A549 (cell line): ENCODE measurements at places on chromosomes 3 and 15.

DNA sequence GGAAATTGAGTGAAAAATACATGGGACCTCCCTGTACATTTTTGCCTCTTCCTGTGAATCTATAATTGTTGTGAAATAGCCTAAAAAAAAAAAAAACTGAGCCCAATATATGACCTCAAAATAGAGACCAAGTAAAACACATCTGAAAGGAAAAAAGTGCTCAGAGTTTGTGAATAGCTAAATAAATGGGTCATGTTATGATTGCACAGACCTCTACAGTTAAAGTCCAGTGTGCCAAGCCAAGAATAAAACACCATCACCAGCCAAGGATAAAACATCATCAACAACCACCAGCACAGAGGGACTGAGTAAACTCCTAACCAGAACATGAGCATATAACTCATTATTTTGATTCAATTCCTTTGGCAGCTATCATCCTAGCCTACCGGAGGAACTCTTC, 115.6 kb upstream of the AGTR1 start:
- no peak for DNase-seq

DNA sequence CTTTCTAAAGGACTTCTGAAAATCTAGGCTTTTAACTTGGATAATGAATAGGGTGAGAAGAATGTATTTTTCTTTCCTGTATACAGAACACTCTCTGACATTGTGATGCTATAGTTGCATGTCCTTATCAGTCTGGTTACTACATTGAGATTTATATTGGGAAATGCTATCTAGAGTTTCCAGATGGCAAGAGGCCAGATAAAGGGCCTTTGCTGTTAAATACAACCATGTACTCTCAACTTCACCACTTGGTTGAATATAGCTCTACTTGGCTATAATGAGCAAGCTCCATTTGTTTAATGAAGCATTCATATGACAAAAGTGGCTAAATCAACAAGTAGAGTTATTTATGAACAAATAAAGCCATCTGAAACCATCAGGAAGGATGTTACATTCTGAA, 91.0 kb downstream of the IGSF11 start:
- no peak for DNase-seq

GRCh38 chr3:63963496-63963895, 51.3 kb upstream of the SCAANT1 start:
- no peak for DNase-seq

- DNase-seq = no peak
These were observed 15.3 kb downstream of the OR4F15 start for GRCh38 chr15:101827257-101827656.

DNA sequence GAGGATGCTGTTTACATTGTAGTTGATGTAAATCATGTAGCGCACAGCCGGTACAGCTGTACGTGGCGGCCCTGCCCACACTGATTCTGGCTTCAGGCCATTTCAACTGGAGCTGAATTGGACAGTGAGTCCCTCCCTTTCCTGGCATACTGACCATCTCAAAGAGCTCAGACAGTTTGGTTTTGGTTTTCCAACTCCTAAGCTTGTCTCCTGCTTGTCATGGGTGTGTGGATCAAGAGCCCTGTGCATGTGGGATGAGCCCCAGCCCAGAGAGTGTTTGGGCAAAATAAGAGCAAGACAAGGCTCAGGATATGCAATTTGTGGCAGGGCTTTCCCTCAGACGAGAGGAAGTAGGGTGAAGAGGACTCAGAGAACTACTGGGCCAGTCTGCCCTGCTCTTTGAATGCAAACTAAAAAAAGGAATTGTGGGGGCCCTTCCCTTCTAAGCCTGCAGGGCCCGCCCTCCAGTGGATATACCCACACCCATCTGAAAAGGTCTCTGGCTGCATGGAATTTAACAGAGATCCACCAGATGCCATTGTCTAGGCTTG, 13.3 kb downstream of the ITGA11 start:
- no peak for DNase-seq

GRCh38 chr3:41681479-41681878, 280.4 kb downstream of the ULK4 start:
- DNase-seq = peak; percentile 64

- peak; percentile 30 for DNase-seq
These were observed 7.9 kb upstream of the SRP14 start for GRCh38 chr15:40046721-40047414.

DNA sequence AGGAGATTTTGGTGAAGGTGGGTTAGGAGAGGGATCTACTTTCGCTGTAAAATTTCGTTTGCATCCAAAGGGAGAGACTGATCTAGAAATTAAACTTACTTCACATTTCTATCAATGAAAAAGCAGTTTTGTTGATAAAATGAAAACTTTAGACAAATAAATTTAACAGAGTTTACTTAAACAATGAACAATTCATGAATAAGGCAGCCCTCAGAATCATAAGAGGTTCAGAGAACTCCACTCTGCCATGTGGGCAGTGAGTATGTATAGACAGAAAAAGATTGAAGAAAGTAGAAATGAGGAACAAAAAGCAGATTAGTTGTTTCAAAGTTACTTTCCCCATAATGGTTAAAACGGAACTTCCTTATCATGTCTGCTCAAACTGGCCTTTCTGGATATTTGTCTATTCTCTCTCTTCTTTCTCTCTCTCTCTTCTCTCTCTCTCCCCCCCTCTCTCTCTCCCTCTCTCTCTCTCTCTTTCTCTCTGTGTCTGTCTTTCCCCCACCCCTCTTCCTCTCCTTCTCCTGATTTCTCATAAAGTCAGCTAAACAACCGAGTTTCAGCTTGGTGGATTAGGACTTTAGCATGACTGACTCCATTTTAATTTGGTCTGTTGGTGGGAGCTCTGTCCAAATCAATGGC, 248.9 kb downstream of the TJP1 start:
- no peak for DNase-seq

DNA sequence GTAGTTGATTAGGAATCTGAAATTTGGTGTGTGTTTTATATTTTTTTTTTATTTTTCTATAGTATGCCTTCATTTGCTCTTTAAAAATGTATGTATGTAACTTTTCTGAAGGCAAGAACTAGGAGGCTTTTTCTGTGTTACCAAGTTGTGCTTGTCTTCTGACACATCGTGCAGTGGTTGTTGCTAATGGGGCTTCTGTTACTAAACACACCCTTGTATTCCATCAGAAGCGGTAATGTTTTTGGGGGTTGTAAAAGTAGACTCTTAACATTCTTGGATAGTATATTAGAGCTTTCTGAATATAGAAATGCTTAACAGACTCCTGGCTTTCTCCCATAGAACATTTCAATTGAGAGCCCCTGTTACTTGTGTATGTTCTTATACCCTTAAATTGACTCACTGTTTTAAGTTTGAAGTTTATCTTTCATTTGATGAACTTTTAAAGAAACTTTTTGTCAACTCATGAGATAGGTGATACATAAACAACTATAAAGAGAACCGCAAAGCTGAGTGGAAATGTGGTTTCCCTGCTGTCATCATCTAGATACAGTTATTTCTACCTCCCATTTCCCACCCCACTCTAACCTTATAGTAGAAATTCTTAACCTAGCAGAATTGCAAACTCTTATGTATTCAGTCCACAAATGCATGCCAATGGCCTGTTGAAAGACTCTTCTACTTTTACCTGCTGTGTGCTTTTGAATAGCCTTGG, 2.5 kb downstream of the TIPARP start:
- DNase-seq = no peak

- no peak for DNase-seq
These were observed 25.3 kb downstream of the ACSBG1 start for GRCh38 chr15:78208887-78209645.

GRCh38 chr15:69472562-69472961, 19.9 kb downstream of the RPLP1 start:
- no peak for DNase-seq

DNA sequence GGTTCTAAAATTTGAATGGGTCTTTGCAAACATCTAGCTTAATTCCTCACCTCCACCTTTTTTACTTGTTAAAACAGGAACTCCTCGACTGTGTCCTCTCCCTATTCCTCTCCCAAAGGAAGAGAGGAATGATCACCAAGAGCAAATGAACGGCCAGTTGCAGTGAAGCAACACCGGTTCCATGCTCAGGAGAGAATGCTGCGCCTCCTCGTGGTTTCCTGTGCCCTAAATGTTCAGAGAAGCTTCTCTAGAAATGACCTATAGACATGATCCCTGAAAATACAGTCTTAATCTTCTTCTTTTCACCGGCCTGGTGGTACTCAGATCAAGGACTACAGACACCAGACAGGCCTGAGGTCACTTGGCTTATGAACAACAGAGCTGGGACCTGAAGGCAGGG, 65.1 kb upstream of the GUCA1C start:
- peak; percentile 18 for DNase-seq

DNA sequence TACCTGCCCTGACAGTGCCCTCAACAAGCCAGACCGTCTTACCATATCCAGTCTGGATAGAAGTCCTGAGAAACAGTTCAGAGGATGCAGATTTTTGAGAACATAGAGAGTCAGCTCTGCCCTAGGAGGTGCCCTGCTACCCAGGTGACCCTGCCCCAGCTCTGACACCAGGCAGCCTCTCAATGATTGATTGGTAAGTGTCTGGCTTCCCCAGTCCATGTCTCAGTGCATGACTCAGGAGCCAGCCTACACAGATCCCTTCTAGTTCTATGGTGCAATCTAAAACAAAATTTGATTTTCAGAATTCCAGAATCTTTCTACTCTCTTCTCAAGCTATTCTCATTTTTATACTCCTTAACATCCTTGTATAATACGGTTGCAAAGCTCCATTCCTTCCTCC, 292.1 kb downstream of the VPS13C start:
- no peak for DNase-seq

DNA sequence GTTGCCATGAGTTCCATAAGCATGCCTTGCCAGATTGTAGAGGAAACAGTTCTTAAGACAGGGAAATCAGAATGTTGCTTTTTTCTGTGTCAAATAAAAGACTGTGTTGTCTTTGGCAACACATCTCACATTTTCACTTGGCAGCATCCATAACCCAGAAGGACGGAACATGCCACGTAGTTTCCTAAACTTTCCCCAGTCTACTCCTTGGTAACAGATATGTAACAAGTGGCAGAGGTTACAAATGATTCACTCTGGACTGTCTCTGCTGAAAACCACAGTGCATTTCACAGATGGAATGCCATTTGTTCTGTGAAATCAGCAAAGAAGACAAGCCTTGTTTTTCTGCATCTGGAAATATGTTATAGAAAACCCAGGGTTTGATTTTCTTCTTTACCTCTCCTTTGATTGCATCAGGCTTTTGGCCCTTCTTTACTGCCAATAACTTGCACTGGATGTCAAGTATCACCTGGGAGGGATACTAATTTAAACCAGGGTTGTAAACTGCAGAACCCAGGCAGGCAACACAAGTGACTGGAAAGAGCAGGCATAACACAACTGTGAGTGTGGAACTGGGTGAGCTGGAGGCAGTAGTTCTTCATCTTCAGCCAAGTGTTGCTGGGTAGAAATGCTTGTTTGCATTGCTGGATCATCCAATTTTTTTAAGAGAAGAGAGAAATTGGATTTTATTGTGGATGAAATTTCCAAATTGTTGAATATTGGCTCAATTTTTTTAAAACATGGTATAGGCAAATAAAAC, 124.4 kb upstream of the FOXB1 start:
- no peak for DNase-seq

- no peak for DNase-seq
These were observed 176.4 kb downstream of the APBA2 start for GRCh38 chr15:29062179-29062591.

- DNase-seq = no peak
These were observed 271.0 kb upstream of the TBL1XR1 start for GRCh38 chr3:177468331-177468730.

- no peak for DNase-seq
These were observed 13.1 kb downstream of the PLAAT1 start for GRCh38 chr3:193253986-193254660.

DNA sequence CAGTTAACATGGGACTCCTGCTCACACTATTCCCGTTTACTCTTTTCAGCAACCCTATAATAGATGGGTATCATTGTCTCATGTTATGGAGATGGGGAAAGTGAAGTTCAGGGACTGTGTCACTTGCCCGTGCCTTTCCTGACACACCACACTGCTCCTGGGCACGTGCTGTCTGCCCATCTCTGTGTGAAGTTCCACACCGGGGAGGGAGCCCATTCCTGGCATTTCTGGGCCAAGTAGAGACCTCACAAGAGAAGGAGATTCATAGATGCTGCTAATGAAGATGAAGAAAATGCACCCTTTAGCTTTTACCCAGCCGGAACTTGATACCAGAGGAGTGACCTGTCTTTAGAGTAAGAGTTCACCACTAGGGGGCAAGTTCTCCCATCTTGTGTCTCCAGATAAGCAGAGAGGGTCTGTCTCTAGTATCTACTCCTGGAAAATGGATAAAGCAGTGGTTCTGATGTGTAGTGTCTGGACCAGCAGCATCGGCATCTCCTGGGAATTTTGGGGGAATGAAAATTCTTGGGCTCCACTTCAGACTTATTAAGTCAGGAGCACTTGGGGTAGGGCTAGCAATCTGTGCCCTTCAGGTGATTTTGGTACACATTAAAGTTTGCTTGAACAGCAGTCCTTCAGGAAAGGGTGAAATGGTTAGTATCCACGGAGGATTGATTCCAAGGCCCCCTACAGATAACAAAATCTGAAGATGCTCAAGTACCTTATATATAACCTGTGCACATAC, 2.0 kb upstream of the TOPBP1 start:
- DNase-seq = peak; percentile 61

DNA sequence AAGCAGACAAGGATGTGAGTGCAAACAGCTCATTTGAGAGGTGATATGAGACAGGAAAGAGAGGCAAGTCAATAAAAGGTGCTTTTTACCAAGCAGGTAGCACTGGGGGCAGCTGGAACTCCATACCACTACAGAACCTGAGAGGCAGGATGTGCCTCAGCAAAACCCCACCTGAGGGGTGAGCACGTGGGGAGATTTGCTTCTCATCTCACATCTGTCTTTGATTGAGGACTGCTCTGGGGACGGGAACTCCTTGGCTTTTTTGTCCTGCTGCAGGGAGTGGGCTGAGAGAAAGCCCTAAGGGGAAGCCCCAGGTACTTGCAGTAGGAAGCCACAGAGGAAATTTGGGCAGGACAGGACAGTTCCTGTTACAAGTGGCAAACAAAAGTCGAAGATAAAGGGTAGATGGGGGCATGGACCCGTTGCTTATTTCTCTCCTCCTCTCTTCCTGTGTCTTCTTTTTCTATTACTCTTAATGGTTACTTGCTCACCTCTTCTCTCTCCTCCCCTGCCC, 27.1 kb downstream of the CFAP161 start:
- no peak for DNase-seq
